ENCODE measurements at places on chromosomes 7 and 10.
A peak's percentile ranks its signal among the peaks of the same experiment; 100 is the strongest.

DNA sequence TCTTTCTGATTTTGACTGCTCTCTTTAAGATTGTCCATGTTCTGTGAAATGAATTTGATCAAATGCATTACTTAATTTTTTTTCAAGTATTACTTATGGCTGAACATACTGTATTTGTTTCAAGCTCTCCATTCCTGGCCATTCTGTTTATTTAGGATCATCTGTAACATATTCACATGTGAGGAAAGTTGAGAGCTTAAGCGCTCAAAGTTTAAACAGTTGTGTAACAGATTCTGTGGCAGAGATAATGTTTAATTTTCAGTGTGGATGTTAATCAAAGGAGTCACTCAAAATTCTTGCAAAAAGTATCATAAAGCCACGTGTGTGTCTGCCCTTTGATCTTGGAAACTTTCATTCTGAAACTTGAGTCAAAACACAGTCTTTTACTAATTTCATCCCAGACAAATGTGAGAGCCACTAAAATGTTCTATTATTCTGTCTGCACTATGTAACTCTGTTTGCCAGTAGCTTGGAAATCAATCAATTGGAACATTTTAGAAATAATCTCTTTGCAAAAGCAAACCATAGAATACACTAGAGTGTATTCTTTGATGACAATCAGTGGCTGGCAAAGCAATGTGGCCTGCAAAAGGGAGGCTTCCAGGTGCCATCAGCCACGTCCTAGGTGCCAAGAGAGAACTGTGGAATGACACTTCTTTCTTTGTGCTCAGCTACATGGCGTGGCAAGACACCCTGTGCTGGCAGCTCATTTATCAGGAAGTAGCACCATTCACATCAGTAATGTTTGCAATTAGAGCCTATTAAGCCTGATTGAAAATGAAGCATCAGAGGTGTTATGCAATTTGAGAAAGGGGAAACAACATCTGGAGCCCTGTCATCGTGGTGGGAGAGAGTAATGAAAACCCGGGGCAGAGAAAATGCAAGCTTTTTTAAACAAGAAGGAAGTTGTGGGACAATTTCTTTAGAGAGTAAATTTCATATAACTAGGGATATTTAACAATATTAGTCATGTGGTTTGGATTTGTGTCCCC lies 40.9 kb downstream of the ARL5B start:
- no peak for DNase-seq

GRCh38 chr10:47033081-47033480 lies 121.9 kb downstream of the PTPN20 start:
- DNase-seq: no peak

DNA sequence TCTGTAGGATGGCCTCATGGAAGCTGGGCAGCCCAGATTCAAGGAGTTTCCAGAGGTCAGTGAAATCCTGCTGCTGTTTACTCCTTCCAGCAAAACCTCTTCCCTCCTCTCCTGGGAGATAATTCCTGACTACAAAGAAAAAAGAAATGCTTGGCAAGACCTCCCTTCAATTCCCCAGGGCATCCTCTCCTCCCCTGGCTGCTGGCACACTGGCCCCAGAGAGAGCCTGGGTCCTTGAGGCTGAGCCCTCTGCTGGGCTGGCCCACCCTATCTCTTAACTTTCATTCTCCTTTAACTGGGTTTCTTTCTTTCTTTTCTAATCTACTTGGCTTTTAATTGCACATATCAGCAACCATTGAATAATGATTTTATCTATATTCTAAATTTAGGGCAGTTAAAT lies 7.7 kb downstream of the DRGX start:
- DNase-seq: no peak

GRCh38 chr10:77393821-77394501 lies 243.6 kb downstream of the KCNMA1 start:
- no peak for DNase-seq

- peak; percentile 83 for DNase-seq
Observed at GRCh38 chr10:101839416-101840063, 4.1 kb downstream of the KCNIP2 start.

DNA sequence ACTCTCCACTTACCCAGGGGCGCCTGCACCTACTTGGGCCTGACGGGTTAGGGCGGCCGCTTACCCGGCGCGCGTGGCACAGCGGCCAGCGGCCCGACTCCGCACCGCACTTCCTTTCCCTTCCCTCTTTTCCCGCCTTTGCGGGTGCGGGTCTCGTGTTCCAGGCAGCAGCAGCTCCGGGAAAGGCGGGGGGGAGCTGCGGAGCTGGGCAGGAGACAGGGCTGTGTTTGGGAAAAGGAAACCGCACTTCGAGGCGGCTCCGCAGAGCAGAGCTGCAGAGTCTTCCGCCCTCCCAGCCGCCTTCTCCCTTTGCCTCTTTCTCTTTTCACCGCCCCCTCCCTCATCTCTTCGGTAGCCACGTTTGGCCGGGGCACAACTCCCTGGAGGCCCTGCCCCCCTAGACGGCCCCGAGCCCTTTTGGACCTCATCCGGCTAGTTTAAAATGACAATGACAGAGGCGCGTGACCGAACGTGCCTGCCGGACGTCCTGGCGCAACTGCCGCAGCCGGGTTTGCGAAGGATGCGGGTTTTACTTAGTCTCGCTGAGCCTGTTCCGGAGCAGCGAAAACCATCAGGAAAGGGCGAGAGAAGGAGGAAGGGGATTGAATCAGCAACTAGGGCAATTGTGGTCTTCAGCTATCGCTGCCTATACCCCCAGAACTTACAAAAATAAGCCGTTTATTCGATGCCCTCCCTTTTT lies 7.9 kb upstream of the PAX2 start:
- no peak for DNase-seq

GRCh38 chr7:43204081-43204480 lies 91.6 kb downstream of the HECW1 start:
- no peak for DNase-seq

All from aorta (tissue), 5 donors.